ENCODE measurements at places on chromosomes 11 and 22.

GRCh38 chr11:29351301-29351873, 665.4 kb downstream of the KCNA4 start:
- DNase-seq: no peak

DNA sequence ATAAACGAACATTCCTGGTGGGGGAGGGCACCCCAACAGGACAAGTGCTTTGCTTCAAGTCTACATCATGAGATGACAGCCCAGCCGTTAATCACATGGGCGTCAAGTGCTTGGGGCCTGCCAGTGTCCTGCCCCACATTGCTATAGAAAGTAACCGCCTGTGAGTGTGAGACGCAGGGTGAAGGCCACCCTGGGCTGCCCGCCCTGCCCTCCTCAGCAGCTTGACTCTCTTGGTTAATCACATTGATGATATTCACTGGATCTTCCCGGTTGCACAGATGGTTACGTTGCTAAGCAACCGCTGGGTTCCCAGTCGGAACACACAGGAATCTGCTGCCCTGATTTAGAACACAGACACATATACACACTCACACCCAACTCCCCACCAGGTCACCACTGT, 79.3 kb downstream of the CTTN start:
- no peak for DNase-seq

DNA sequence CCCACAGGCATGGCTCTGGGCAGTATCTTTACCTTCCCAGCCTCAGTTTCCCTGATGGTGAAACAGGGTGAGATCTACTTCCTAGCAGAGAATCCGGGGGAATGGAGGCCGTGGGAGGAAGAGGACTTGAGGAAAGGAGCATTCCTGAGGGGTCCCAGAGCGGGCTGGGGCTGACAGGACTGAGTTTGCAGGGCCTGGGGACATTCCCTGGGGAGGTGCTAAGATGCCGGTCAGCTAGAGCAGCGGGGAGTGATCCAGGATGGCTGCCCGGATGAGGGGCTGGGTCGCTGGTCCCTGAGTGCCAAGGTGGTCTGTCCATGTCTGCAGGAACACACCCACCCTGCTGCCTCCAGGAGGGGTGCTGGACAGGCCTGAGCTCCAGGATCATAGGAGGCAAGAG, 8.3 kb upstream of the RTN4R start:
- no peak for DNase-seq

DNA sequence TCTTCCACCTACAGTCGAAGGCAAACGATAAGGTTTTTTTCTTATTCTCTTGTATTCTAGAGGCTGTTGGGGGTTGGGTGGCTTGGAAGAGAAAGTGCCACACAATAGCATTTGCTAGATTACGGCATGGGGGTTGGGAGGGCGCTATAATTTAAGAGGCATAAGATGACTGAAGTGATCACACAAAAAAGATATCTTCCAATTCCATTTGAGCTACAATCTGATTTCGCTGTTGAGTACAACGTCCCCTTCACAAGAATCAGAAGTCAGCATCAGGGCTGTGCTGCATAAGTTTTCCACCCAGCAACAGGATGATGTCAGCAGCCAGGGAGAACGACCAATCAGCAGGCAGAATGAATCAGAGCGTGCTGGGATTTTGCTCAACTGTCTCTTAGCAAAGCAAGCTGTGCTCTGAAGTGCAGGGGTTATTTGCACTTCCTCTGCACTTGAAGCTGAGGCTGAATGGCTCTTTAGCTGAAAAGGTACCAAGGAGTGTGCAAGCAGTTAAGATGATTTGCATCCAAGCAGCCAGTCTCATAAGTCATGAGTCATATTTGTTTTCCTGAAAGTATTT, 23.2 kb upstream of the SESN3 start:
- DNase-seq: peak; percentile 80

- no peak for DNase-seq
Measured at GRCh38 chr22:22349455-22349836, 104.9 kb downstream of the VPREB1 start.

- DNase-seq: no peak
Measured at GRCh38 chr11:121792185-121792584, 323.8 kb downstream of the BLID start.

GRCh38 chr11:61345954-61346843, 13.2 kb downstream of the TKFC start:
- DNase-seq: no peak

DNA sequence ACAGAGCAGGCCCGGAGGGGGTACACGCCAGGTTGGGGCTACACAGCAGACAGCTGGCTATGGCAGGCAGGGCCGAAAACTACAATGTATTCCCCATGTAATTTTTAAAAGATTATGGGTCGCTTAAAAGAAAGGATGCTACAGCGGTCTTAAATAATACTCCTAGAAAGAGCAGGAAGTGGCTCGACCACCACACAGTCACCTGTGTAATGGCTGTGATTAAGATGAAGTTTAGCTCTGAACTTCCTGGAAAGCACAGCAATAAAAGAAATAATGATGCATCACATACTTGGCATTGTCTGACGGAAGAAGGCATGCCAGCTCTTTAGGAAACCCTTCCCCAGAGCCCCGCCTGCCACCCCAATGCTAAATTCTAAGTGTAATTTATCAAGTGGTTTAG, 32.6 kb downstream of the WNT11 start:
- no peak for DNase-seq

- DNase-seq: no peak
Measured at GRCh38 chr11:131940126-131940525, 569.7 kb downstream of the NTM start.

DNA sequence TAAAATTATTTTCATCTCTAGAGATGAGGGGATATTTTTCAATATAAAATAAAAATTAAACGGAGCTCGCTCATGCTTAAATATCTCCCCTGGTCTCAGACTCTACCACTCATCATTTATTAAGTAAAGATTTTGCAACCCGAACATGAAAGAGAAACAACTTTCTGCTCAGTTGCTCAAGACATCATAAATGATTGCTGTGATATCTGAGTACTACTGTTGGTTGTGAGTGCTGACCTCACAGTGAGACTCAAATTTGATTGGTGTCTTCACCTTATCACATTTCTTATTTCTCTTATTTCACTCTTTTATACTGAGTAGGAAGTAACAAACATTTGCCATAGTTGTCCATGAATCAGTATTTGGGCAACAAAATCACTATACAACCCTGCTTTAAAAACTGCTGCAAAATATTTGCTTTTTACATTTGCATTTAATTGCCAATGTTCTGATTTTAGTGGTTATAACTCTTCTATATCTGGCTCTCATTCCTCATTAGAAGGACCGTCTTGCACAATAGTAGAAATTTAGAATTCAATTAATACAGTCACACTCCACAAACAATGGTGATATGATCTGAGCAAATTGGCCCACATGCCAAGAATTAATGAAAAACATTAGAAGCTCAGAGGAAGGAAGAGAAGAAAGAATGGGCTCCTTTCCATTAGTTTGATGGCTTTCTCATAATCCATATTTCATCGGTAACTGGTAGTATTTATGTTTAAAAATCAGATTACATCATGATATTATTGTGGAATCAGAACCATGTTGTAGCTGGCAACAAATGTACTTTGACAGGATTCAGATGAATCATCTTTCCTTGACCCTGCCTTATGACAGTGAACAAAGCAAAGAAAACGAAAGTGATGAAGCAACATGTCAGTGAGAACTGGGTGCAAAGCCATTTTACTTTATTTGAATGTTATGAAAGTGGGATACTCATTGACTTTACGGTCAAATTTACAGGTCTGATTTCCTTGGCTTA, 973.6 kb upstream of the TENM4 start:
- DNase-seq: peak; percentile 40

- no peak for DNase-seq
Measured at GRCh38 chr11:127496165-127496564, 495.6 kb upstream of the KIRREL3 start.

- no peak for DNase-seq
Measured at GRCh38 chr11:112271242-112271641, 10.6 kb upstream of the PLET1 start.

DNA sequence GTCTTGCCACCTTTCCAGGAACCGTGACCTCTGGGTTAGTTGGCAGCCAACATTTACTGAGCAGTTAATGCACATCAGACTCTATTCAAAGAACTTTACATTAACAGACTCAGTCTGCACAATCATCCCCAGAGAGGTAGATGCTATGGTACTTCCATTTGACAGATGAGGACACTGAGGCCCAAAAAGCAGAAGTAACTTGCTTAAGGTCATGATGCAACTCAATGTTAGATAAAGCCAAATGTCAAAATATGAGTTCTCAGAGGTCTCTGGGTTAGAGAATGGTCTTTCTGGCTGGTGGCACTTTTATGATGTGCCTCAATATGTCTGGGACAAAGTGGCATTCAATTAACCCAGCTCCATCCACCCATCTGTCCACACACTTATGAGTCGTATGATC, 450.0 kb downstream of the MIAT start:
- no peak for DNase-seq

DNA sequence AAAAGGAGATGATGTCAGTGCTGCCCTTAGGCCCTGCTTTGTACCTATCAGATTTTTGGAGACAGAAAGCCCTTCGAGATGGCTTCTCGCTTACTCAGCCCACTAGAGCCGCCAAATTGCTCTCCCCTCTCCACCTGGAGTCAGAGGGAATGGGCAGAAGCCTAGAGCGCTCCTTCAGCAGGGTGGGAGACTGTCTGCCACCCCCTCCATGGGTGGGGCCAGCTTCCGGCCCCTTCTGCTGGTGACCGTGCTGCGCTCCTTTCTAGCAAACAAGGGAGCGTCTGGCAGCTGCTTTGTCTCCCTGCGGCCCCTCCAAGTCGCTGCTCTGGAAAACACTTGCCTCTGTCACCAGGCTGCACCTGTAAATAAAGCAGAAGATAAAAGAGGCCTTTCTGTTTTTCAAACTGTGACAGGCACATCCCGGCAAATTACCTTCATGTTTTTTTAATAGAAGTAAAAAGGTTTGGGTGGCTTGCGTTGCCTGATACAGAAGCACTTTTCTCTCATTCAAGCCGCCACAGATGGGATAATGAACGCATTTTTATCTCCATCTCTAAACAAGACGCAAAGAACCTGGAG, 145.7 kb upstream of the NECTIN1 start:
- DNase-seq: no peak

DNA sequence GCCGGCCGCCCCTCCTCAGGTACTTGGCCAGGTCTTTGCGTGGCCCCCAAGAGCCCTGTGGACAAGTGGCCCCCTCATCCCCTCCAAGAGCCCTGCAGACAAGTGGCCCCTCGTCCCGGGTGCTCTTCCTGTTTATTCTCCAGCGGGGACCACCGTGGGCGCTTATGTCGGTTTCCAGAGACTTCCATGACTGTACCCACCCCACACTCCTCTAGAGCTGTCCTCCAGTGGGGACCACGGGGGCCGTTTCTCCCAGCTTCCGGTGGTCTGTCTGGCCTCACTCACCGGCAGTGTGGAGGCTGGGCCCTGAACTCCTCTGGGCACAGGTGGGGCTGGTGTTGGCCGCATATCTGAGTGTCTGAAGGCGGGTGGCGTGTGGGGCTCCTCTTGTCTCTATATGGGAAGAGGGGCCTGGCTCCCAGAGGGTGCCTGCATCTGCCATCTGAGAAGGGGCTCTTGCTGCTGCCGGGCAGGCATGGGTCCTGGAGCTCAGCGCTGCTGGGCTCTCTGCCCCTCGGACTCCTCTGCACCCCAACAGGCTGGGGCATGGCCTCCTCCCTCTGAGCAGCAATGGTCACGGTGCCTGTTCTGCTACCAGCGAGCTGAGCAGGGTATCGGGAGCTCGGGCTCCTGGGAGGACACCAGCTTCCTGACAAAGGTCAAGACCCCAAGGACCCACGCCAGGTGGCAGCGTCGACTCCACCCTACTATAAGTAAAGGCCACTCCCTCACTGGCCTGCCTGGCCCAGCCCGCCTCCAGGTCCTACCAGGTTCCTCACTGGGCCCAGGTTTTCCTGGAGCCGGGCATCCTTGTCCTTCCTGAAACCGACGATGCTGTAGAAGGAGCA, 1264.3 kb downstream of the BRD1 start:
- DNase-seq: no peak

DNA sequence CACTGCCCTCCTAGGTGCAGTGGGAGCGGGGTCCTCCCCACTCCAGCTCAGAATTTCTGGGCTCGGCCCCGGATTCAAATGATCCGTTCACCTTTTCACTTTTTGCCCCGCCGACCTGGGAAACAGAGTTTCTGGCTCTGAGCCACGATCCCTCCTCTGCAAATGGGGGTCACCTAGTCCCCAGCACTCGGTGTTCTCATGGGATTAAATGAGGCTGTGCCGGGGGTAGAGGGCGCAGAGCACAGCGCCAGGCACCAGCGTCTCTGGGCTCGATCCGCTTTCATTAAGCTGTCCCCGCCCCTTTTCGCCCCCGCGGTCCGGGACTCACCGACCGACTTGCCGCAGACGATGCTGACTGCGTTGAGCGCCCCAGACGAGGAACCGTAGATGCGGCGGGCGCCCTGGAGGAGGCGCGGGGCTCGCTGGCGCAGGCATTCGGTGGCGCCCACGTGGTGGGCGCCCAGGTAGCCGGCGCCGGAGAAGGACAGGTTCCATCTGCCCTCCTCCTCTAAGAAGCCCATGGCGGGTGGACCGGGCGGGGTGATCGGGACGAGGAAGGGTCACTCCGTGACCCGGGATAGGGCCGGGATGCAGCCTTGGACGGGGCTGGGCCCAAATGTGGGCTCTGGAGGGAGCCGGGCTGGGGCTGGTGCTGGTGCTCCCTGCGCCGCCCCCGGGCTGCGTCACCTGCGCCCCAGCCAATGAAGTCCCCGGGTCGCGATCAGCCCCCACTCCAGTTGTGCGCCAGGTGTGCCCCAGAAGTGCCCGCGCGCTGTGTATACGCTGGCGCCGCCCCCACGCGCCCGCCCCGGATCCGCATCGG, at the start of gene PNPLA5:
Gene PNPLA5 (minus strand): TSS at position 654 of the 823 bp plus-strand sequence. CDS start 133 bp downstream, at position 521.
- no peak for DNase-seq

DNA sequence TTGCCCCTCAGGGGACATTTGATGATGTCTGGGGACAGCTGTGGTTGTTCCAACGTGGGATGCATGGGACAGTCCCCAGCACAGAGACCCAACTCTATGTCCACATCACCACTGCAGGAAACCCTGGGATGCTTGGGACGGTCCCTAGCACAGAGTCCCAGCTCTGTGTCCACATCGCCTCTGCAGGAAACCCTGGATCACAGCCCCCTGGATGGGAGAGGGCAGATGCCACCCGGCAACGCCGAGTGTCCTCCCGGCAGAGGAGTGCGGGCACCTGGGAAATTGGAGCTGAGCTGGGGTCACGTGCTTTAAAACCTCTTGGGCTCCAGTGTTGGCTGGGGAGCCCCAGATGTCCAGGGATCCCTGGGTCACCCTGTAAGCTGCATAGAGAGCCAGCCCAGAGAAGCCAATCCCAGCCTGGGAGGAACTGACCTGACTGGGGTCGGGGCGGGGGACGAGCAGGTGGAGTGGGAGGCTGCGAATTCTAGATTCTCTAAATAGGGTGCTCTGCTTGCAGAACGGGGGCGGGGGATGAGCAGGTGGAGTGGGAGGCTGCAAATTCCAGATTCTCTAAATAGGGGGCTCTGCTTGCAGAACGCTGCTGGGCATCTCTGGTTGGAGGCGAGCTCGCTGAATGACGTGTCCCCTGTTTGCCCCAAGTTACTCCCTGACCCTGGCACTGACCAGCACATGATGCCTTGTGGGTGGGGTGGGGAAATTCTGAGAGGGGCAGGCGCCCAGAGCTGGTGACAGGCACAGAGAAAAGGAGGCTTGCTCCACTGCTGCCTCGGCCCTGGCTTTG, 1197.8 kb downstream of the BRD1 start:
- no peak for DNase-seq

All from RWPE1 (cell line).